ENCODE measurements at places on chromosomes 7 and 10. TPM values are rescaled to one million over a fixed set of nuclear protein-coding genes. Genes with fewer than 3 reads are reported as not detected.

The TMEM225B gene
- polyA plus RNA-seq = 0.98 TPM

GRCh38 chr10:131792809-131793208 lies 108.0 kb upstream of the PPP2R2D start:
- H3K36me3 ChIP-seq = no peaks in the 10 kb centered on the region
- no peak overlapping the region for H3K27ac ChIP-seq
- H3K4me1 ChIP-seq = no peaks in the 10 kb centered on the region
- DNase-seq = no peak

- H3K4me3 ChIP-seq = no peak overlapping the region
- no peaks in the 10 kb centered on the region for H3K27me3 ChIP-seq
- no peak overlapping the region for H3K27ac ChIP-seq
- H3K4me1 ChIP-seq = no peaks in the 10 kb centered on the region
Measured at GRCh38 chr10:42970451-42971250, 106.2 kb upstream of the RET start.

DNA sequence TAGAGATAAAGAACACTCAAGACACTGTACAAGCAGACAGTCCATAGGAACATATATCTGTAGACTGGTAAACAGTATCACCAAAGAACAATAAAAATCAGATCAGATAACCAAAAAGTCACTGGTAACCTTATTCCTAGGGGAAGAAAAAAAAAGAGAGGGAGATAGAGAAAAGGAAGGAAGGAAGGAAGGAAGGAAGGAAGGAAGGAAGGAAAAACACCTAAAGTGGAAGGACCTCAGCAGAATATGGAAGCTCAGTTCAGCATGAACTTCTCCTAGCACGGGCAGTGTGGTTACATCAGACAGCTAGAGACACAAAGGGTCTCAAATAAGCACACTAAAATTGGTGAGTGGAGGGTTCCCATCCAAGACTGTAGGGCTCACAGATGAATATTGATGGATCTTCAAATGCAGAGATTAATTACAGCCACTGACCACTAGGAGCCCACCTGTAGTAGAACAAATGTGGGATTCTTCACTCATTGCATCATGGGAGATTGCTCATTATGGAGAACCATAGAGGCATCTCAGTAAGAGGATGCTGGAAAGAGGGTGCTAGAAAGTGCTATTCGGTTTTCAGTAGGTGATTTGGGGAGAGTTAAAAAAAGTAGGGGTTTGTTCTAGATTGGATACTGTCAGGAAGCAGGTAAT lies 293.4 kb upstream of the C7orf33 start:
- H3K27me3 ChIP-seq = no peaks in the 10 kb centered on the region
- H3K27ac ChIP-seq = no peak overlapping the region
- H3K4me3 ChIP-seq = no peak overlapping the region
- no peak for DNase-seq

- no peak overlapping the region for H3K4me3 ChIP-seq
- H3K4me1 ChIP-seq = peaks cover 27% of the 10 kb centered on the region
- no peak for DNase-seq
- no peaks in the 10 kb centered on the region for H3K27me3 ChIP-seq
- no peaks in the 10 kb centered on the region for H3K36me3 ChIP-seq
- H3K27ac ChIP-seq = no peak overlapping the region
Measured at GRCh38 chr10:7506571-7506970, 95.7 kb upstream of the SFMBT2 start.

The TBX20 gene
- not detected for polyA plus RNA-seq

DNA sequence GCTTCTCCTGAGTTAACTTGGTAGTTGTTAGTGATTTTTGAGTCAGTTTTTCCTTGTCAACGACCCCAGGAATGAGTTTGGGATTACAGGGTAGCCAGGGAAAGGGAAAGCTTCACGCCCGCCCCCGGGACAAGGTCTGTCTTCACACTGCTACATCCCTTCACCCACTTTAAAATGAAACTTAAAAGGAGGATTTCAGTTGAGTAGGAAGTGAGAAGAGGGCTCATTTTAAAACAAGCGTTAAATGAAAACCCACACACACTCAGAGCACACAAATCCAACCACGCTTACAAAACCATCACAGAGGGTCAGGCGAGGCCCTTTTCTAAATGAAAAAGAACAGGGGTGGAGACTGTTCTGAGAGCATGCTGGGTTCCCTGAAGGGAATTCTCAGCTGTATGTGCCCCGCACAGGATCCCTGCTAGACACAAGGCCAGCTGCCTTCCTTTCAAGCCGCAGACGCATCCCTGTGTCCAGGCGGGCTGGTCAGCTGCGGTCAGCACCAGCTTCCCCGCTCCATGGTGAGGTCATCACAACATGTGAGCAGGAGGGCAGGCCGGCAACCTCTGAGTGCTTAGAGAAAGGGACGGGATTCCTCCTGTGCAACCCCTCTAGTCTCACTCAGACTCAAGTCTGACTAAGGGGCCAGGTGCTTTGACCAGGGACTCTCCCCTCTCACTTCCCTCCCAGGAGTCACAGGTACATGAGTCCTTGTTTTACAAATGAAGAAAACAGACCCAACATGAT lies 111.8 kb downstream of the EGFR start:
- no peaks in the 10 kb centered on the region for H3K4me1 ChIP-seq
- H3K27me3 ChIP-seq = no peaks in the 10 kb centered on the region
- no peak overlapping the region for H3K27ac ChIP-seq

DNA sequence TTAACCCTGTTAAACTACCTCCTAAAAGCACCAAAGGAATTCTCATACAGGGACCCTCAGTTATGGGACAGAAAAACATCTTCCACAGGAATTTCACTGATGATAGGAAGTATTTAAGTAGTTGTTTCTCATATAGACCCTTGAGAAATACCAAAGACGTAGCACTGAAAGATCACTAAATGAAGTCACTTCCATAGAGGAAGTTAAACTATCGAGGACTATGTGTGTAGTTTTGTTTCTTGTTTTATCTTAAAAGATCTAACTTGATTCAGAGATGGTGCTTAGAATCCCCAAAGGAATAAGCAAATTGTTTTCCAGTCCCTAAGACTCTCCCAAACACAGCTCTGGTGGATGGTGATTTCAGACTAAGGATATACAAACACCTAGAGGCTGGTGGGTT lies 94.8 kb upstream of the AFAP1L2 start:
- H3K36me3 ChIP-seq = no peaks in the 10 kb centered on the region
- no peaks in the 10 kb centered on the region for H3K27me3 ChIP-seq
- DNase-seq = no peak
- no peak overlapping the region for H3K4me3 ChIP-seq
- peak overlapping the region; percentile 49 for H3K27ac ChIP-seq
- H3K4me1 ChIP-seq = peaks cover 88% of the 10 kb centered on the region

The STAMBPL1 gene
- polyA plus RNA-seq = 12.0 TPM

Measured in CD4-positive, alpha-beta memory T cell (primary cell).